ENCODE measurements at places on chromosomes 12 and 14.

DNA sequence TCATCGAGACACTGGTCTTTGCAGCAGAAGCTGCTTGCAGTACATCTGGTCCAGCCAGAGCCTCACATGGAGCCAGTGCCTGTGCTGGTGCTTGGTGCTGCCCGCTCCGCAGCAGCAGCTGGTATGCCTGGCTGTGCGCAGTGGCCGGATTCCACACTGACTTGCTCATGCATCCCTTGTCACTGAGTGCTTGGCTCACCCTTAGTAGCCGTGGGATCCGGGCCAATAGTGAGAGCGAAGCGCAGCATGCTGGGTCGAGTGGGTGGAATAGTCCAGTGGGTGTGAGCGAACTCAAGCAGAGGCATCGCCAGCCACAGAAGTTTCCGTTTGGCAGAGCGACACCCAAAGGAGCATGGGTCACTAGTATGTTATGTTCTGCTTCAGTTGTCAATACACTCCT is 10.1 kb upstream of the FBXO33 start:
- no peak for ATAC-seq

DNA sequence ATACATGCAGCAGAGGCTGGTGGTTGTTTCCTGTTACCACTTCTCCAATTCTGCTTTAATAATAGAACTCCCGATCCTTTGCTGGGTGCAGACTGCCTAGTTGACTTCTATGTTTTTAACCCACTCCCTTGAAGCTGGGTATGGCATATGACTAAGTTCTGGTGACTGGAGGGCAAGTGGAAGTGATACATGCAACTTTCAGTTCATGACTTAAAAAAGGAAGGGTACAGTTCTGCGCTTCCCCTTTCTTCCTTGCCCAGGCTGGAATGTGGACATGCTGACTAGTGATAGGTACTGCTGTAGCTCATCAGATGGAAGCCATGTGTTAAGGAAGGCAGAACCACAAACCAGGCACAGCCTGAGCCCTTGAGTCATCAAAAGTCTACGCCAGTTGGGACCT is 2.4 kb upstream of the A2M start:
- ATAC-seq, result no peak

DNA sequence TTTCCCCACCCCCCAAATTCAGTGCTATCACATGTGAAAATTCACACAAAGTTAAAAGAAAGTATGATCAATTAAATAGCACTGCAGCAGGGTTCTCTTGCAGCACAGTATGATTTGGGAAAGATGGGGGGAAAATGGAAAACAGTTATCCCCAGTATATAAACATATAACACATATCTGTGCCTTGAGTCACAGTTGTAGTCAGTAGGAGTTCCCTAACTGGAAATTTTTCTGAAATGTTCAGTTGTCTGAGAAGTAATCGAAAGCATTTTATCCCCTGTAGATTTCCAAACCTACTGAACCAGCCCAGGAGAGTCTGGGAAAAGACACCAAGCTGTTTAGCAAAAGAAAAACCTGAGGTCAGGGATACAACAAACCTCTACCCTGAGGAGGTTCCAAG is 47.0 kb downstream of the C12orf50 start:
- ATAC-seq, result no peak

GRCh38 chr12:31474751-31475150 is 116.2 kb downstream of the DENND5B start:
- ATAC-seq, result no peak

DNA sequence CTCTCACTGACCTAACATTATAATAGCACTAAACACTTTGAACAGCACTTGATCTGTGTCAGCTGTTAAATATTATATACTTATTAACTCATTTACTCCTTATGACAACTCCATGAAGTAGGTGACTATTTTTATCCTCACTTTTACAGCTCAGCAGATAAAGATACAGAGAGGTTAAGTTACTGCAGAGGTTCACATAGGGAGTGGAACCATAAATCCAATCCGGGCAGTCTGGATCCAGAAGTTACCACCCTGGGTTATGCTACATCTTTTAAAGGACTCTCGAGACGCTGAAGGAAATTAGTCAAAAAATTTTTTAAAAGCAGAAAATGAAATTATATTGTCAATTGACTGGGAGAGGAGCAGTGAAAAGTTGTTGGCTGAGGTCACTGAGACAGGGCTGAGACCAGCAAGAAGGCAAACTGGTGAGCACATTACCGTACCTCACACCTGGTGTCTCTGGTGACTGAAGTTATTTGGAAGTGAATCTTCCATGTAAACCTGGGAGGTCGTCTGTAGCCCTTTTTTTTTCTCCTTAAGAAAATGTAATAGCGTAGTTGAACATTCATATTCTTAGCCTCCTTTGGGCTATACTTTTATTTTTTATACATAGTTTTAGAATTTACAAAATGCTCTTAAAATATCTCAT is 1.2 kb upstream of the RIMKLB start:
- ATAC-seq, result no peak

DNA sequence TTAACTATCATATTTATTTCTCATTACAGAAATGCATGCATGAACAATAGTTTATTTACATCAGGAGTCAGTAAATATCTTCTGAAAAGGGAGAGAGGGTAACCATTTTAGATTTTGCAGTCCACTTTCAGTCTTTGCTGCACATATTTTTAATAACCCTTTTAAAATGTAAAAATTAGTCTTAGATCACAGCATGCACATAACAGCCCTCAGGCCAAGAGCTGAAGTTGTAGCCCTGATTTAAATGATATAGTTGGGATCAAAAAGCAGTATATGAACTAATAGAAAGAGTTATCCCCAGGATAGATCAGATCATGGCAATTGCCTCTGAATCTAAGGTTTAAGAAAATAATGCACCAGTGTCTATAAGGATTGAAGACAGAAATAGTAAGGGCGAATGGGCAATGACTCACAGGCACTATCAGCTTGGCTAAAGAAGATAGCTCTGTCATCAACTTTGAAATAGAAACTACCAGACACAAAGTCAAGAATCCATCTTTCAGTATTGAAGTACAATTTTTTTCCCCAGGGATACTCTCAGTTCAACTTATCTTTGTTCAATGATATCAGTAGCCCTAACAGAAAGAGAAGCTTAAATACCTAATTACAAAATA is 13.1 kb upstream of the CLEC7A start:
- no peak for ATAC-seq

DNA sequence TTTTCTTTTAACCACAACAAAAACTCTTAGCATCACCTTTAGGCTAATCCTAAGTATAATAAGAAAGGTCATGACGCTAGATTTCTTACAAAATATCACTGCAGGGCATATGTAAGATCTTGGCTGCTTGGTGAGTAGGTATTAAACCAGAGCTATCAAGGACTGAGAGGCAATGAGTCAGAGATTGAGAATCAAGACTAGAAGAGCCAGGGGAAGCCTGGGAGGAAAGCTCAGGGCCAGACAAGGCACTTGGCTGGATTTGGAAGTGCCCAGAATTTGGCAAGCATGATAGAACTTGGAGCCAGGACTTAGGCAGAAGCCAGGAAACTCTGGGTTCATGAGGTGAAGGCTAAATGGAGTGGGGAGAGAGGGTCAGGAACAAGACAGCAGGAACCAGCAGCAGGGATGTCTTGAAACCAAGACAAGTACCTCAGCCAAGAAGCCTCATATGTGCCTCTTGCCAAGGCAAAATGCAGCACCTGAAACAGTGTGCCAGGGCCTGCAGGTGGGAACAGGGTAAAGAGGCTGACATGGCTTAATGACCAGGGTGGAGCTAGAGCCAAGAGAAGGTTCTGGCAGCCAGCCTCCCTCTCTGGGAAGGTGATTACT is 49.9 kb downstream of the PTHLH start:
- peak; percentile 86 for ATAC-seq

DNA sequence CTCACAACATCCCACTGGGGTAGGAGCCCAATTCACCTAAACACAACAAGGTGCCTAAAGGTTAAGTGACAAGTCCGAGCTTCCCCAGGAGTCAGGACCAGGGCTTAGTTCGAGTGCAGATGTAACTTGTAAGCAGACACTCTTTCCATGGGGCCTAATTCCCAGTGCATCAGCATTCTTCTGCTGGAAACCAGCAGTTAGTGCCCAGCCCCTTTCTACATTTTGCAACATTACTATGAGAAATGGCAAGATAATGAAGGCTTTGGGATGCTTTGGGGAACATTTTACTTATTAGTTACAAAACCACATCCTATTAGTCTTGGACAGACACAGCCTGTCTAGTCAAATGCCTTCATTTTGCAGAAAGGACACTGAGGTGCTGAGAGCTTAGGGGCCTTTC is 179.8 kb downstream of the CALM1 start:
- no peak for ATAC-seq

GRCh38 chr12:3303410-3304136 is 187.4 kb upstream of the PRMT8 start:
- no peak for ATAC-seq

DNA sequence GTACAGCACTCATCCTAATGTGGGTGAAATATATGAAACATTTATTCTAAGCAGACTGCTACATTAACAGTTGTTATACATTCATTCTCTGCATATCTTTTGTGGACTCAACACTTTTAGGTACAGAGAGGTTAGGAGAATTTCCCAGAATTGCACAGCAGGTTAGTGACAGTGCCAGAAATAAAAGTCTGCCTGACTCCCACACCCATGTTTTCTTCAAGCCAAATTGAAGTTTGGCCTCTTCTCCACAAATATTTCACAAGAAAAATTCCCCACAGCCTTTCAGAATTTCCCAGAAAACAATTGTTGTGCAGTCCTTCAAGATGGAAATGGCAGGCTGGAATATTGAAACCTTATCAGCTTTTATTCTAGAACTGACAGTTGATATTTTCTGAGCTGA is 464.8 kb downstream of the RAD51B start:
- ATAC-seq, result no peak

DNA sequence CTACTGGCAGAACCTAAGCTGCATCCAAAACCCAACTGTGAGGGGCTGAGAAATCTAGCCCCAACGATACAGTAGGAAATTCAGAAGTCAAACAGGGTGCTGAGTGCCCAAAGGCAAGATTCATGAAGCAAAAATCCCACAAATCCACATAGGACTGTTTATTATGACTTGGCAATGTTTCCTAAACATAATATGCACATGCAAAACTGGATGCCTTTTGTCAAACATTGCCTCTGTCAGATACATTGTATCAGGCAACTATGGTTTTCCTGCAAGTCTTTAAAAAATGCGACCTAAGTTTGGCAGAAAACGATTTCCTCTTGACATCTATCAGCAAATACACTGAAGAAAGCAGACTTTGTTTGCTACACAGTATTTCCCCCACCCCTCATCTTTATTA is 27.3 kb upstream of the YARS2 start:
- no peak for ATAC-seq

DNA sequence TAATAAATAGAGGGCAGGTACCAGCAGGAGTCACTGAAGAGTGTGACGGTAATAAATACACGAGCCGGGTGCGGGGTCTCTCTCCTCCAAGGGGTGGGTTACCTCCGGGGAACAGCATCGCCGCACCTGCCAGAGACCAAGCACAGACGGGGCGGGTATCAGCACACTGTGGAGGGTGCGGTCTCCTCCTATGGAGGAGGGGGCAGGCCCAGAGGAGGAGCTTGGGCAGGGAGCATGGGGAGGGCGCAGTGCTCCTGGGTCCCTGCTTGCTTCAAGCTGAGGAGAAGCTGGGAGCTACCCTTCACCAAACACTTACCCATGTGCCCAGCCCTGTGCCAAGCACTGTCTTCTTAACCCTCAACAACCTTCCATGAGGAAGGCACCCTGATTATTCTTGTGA is 12.8 kb downstream of the PGF start:
- ATAC-seq, result no peak

DNA sequence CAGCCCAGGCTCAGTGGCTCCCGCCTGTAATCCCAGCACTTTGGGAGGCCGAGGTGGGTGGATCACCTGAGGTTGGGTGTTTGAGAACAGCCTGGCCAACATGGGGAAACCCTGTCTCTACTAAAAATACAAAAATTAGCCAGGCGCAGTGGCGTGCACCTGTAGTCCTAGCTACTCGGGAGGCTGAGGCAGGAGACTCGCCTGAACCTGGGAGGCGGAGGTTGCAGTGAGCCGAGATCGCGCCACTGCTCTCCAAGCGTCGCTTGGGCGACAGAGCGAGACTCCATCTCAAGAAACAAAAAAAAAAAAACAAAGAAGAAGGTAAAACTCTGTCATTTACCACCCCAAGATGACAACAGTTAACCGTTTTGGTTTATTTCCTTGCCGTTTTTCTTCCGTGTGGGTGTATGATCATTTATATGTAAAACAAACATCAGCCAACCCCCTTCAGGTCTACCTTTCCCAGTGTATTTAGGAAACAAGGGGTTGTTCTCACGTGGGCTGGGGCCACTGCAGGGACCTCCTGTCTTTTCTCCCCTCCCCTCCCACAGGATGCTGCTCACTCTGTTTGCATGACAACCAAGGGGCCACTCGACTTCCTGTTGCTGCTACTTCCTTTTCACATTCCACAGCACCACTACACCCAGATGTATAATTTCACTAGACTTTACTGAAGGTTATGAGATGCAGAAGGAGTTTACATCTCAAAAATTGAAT is 13.6 kb downstream of the TTC9 start:
- no peak for ATAC-seq

DNA sequence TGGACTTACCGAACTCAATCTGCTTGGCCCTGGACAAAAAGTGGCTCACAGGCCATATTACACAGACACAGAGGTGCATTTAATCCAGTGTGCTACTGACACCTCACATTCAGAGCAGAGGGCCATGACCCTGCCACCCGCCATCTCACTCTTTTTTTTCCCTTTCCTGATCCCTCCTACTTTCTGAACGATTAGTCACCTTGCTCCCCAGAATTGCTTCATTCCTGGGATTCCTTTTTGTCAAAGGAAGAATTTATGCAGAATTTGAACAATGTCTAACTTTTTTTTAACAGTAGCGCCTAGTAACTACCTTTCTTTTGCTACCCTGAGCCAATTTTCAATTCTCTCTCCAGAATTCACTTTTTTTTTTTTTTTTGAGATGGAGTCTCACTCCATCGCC is 4.6 kb downstream of the PKP2 start:
- ATAC-seq, result no peak

DNA sequence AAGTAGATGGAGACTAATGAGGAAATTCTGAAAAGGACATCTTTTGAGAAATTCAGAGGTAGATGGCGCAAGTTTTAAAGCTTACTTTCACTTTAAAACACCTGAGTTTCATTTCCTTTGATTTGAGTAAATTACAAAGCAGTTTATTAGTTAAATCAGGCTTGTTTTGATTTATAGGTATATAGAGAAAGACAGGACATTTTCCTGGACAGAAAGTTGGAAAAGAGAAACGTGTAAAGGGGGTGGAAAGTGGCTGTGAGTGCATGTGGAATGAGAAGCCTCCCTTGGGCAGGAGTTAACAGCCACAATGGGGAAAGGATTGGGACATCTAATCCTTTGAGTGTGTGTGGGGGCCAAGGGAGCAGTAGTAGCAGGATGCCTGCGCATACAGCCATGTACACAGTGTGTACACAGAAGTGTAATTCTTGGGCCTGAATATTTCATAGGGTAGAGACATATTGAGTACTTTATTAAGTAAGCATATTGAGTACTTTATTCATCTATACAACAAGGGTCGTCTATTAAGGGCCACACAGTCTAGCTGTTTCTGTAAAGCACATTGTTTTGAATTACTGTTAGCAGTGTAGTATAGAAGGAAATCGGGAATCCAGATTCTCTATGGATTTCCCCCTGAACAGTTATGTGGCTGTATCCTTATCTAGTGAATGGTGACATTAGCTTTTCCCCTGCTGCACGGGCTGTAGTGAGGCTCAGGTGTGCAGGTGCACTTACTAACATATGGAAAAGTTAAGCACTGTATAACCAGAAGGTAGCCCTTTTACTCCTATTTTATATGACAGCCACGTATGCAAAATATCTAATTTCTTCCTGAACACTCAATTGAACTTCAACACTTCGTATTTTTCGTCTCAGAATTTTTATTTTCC is 19.1 kb downstream of the MARK3 start:
- no peak for ATAC-seq
